ENCODE measurements at places on chromosomes 7 and 10.

- no peak for DNase-seq
Observed at GRCh38 chr7:11213266-11213665, 239.6 kb downstream of the PHF14 start.

DNA sequence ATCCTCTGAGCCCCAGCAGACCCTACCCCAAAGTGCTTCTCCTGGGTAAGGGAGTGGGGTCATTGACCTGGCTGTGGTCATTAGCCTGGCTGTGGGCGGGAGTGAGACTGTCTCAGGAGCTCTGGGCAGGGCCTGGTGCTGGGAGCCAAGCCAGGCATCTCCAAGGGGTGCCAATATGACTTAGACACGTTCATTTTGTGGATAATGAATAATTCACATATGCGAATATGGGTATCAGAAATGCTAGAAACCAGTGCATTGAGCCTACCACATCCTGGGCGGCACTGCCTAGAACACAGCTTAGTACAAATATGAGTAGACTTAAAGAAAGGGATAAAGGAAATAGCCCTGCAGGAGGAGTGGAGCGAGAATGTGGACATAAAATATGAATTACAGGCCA is 14.4 kb upstream of the SRRM3 start:
- DNase-seq, result no peak

DNA sequence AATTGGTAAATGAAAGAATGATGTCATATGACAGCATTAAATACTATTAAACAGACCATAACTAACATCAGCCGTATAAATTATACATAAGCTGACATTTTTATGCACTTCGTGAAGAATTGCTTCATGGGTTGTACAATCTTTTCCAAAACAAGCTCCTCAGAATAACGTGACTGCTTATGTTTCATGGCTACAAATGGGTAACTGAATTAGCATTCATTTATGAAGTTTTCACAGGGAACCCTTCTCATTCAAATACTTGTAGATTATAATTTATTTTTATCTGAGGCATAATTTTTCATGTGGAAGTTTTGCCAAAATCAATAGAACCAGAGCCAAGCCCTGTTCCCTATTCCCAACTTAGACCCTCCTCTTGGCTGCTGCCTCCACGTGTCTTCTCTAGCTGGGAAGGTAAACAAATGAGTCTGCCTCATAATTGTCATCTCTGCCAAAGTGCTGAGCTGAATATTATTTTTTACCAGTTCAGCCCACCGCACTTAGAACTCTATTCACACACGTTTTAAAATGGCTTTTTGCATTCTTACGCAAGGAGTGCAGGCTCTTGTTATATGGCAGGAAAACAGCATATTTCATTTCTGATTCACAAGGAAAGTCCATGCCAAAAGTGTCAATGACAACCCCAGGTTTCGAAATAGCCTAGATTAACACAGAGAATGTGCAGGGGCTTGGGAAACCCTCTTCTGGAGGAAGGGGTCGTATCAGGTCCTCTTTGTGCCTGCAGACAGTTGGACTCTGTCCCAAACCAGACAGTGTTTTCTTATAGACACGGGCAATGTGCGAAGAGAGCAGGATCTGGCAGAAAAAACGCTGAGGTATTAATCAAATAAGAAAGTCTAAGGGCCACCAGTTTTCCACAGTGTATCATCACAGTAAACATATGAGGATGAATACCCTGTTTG is 370.7 kb upstream of the MGMT start:
- no peak for DNase-seq

DNA sequence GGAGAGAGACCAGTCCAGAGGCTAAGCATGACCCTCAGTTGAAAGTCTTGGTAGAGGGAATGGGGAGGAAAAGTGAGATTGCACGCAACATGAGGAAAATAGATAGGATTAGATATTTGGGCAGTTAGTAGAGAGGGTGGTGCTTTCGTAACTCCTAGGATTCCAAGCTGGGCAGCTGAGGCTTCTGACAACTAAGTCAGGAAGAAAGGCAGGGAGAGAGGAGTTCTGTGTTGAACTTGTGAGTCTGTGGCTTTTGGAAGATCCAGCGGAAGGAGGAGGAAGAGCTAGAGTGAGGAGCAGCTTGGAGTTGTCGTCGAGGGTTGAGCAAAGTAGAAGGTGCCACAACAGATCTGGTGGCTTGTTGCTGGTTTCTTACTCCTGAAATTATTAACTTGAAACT is 21.8 kb downstream of the CUL1 start:
- no peak for DNase-seq

DNA sequence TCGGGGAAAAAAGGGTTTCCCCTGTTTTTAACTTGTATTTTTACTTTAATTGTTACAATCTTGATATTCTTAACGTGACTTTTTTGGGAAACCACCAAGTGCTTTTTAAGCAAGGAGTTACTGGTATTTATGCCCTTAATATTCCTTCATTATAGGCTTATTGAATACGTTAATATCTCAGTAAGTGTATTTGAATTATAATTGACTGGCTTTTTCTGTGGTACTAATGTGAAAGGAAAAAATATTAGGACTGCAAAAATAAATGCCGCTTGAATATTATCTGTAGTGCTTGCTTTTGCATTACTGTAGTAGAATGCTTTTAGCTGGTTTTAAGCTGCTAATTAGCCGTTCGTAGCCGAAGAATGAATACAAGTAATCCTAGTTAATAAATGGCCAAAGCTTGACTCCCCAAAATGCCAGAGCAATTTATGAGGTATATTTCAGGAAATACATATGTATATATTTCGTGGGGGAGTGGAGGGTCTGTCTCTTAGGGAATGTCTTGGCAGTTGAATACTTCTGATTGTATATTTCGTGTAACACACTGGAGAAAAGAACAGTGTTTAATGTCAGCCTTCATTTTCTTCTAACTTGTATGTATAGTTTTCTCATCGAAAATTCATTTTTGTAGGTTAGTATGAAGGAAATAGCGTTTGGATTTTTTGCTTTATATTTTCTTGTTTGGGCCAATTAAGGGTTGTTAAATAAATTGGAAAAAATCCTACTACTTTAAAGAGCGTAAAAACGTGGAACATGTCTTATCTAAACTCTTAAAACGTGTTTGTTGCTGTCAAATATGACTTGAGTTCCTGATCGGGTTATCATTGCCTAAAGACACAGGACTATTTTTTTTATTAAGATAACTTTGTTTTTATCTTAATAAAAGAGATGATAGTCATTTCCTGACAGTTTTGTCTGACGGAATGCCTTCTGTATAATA is 1.5 kb downstream of the PDCD4 start:
- no peak for DNase-seq

DNA sequence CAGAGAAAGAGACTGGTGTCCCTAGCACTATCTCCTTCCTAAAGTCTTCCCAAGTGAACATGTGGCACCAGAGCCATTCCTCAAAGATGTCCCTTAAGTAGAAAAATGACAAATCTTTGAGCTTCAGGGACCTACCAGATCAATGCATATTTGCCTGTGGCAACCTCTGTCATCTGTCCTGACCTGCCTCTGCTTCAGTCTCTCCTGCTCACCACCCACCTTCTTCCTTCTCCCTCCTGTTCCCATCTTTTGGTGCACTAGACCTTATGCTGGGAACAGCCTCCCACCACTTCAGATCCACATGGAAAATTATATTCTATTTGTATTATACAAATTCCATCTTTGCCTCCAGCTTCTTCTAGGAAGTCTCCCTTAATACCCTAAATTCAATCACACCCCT is 386.4 kb downstream of the PLXNA4 start:
- DNase-seq, result no peak

DNA sequence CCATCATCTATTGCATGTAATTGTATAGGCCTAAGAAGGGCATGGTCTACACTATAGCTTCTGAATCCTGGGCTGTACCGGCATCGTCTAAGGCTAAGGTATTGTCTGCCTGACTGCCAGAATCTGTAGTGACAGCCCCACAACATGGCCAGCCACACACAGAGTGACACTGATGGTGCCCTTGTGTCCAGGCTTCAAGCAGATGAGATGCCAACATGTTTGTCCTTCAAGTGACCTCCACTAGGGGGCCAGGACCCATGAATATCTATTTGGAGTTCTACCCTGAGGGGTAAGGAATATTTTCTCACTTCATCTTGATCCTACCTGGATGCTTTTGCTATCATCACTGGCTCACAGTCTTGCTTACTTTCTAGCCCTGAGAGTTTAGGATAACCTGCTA is 1.5 kb downstream of the CYP3A7 start:
- no peak for DNase-seq

DNA sequence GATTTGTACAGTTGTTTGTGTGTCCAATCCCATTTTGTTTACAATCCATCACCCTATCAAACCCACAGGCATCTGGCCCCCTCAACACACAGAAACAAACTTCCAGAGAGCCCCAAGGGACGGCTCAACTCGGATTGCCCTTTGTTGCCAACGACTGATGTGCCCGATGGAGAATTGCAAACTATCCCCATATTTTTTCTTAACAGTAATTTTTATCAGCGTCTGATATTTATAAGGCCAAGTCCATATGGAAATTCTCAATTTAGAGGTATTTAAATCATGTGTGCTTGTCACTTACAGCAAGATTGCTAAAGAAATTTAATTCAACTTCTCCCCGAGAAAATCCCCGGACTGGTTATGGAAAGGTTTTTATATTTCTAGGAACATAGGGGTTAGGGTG is 113.9 kb upstream of the NPS start:
- DNase-seq, result no peak

DNA sequence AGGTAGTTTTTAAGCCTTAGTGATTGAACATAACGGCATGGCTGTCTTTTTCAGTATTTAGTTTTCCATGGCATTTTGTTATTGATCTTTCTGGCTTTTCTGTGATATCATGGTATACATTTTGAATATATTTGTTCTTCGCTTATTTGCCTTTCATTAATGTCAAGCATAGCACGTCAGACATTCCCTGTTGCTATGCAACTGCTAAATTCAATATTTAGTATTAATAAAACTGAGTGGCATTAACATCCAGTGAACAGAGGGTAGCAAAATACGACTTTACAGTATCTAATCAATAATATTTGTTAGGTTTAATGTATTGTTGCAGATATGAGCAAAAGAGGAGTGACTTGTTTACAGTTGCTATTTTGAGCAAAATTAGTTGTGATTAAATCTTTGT is 72.5 kb downstream of the LCOR start:
- no peak for DNase-seq

DNA sequence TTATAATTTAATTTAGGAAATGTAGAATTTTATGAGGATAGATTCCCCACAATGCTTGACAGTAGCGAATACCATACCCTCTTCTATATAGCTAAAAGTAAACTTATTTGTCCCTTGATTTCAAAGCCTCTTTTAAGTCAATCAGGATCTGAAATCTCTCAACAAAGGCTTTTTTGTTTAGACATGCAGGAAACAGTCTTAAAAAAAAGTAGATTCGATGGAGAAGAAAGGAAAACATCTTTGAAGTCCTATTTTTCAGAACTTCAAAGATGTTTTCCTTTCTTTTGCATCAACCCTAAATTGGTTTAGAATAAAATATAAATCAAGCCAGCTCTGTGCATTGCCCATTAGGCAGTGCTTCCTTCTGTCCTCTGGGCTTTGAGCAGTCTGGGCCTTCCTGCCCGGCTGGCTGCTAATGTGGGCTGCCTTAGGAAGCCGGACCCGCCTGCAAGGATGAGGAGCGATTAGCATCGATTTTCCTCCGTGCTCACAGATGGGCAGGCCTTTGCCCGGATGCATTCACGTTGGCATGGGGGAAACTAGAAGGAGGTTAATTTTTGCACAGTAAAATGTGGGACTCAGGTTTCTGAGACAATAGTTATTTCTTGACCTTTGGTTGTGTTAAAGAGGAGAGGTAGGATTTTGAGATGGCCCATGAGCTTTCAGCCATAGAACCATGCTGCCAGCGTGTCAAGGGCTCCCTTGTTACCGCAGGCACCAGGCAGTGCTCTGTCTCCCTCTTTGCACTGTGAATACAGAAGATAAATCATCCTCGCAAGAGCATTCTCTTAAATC is 15.5 kb downstream of the MSRB2 start:
- DNase-seq, result no peak

- DNase-seq, result no peak
Observed at GRCh38 chr10:28975891-28976531, 298.7 kb downstream of the BAMBI start.

GRCh38 chr7:38300175-38300574 is 26.7 kb upstream of the TARP start:
- no peak for DNase-seq

DNA sequence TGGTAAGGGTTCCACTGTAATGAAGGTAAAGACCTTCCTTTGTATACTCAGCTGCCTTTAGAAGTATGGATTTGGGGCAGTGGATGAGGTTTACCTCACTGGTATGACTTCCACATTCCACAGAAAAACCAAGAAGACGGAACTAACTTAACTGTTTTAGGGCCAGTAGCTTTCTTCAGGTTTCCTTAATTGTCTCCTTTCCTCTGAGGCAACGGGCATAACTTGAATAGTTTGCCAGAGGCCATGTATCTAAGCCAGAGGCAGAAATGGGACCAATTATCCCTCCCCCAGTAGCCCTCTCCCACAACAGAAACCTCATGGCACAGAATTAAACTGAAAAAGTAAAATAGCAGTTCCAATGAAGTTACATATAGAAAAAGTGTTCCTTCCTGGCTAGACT is 281.7 kb downstream of the PHTF2 start:
- no peak for DNase-seq

DNA sequence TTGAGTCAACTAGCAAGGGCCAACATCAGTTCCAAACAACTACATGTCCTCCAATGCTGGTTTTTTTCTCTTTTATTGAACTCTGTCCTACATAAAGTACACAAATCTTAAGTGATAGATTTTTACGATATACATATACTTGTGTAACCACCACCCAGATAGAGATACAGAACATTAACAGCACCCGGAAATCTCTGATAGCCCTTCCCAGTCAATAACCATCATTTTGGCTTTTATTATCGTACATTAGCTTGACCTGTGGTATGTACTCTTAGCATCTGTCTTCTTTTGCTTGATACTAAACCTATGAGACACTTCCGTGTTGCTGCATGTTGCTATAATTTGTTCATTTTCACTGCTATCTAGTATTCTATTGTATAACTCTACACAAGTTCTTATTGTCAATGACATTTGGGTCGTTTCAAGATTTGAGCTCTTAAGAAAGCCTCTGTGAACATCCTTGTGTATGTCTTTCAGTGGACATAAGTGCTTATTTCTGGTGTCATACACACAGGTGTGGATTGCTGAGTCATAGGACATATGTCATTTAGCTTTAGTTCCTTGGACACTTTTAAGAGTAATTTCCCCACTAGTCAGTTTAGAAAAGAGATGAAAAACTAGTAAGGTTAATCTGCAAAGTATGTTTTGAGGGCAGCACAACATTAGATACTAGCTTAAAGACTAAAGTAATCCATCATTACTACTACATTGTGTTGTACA is 111.1 kb downstream of the PRLHR start:
- DNase-seq, result no peak

GRCh38 chr7:1892011-1892965 is 222.2 kb downstream of the ELFN1 start:
- no peak for DNase-seq

Measured in stimulated activated naive CD4-positive, alpha-beta T cell (primary cell).